ENCODE measurements at places on chromosomes 7 and 10.

- no peak for DNase-seq
Measured at GRCh38 chr10:13400196-13400965, 52.3 kb upstream of the SEPHS1 start.

GRCh38 chr7:108282427-108282996 lies 152.4 kb upstream of the LAMB4 start:
- DNase-seq: no peak

- no peak for DNase-seq
Measured at GRCh38 chr7:27032839-27033238, 63.0 kb downstream of the HOXA1 start.

GRCh38 chr7:93817526-93817925 lies 73.0 kb downstream of the TFPI2 start:
- no peak for DNase-seq

GRCh38 chr7:40162516-40162915 lies 27.7 kb downstream of the SUGCT start:
- no peak for DNase-seq

- DNase-seq: no peak
Measured at GRCh38 chr10:104253106-104253505, 1.6 kb upstream of the GSTO1 start.

DNA sequence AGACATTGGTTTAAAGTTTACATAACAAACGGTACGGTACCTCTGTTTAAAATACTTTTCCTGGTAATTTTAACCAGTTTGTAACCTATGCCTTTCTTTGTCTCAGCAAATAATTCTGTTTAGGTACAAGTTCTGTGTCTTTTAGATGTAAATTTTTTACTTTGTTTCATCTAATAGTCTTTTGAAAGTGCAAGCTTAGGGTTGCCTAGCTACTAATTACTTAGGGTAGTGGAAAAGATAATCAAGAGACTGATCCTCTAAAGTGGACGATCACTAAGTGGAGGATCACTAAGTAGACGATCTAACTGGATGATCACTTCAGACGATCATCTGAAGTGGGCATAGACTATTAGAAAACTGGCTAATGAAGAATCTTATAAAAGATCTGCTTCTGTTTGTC lies 16.1 kb upstream of the FKBP9 start:
- no peak for DNase-seq

- DNase-seq: no peak
Measured at GRCh38 chr7:40586197-40586596, 451.4 kb downstream of the SUGCT start.

GRCh38 chr7:30320392-30320791 lies 36.0 kb downstream of the ZNRF2 start:
- DNase-seq: no peak

DNA sequence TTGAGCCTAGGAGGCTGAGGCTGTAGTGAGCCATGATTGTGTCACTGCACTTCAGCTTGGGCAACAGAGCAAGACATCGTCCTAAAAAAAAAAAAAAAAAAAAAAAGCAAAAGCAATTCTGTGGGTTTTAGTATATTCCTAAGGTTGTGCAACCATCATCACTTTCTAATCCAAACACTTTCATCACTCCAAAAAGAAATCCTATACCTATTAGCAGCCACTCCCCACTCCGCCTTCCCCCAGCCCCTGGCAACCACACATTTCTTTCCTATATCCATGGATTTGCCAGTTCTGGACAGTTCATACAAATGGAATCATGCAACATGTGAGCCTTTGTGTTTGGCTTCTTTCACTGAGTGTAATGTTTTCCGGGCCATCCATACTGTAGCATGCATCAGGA lies 20.4 kb downstream of the ZAN start:
- no peak for DNase-seq

DNA sequence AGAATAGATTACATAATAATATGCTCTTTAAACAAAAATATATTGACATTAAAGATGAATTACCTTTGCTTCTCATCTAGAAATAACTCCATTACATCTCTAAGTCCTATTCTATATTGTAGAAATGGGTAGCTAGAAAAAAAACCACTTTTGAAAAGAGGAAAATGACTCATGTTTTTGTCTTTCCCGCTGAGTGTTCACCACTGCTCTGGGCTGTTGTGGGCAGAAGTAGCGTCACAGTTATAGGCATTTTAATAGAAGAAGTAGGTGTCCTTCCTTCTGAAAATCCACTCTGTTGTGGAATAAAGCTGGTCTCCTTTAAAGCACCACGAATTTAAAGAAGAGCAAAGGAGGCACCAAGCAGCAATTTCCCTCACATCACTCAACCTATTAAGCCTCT lies 117.6 kb upstream of the NFE2L3 start:
- DNase-seq: no peak
